ENCODE measurements at places on chromosomes 6 and 20. TPM values are rescaled to one million over a fixed set of nuclear protein-coding genes. Genes with fewer than 3 reads are reported as not detected.

ASIP gene
- total RNA-seq = not detected

LRRN4 gene
- total RNA-seq = not detected

GRCh38 chr6:42131531-42131930, 10.9 kb downstream of the C6orf132 start:
- no peak for DNase-seq

DNA sequence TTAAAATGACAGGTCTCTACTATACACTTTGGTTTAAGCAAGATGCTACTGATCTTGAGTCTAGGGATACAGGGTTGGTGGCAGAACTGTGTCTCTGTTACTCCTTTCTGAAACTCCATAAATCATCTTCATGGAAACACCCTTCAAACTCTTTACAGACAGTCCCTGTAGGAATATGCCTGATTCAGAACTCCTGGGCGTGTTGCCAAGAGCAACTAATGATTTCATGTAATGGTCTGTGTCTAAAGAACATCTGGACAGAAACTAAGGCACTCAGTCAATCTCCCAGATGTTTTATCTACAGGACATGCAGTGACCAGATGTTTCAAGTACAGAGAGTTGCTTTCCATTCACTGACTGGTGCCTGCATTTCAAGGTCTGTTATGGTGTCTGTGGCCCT, 464.4 kb upstream of the CHD6 start:
- no peak for DNase-seq

GRCh38 chr20:5511930-5512329, 195.2 kb upstream of the PROKR2 start:
- DNase-seq = no peak

GRCh38 chr6:88246654-88247053, 80.5 kb upstream of the CNR1 start:
- no peak for DNase-seq

- no peak for DNase-seq
Measured at GRCh38 chr20:48624315-48625020, 203.3 kb downstream of the PREX1 start.

- no peak for DNase-seq
Measured at GRCh38 chr20:1825507-1825906, 69.7 kb upstream of the SIRPA start.

DNA sequence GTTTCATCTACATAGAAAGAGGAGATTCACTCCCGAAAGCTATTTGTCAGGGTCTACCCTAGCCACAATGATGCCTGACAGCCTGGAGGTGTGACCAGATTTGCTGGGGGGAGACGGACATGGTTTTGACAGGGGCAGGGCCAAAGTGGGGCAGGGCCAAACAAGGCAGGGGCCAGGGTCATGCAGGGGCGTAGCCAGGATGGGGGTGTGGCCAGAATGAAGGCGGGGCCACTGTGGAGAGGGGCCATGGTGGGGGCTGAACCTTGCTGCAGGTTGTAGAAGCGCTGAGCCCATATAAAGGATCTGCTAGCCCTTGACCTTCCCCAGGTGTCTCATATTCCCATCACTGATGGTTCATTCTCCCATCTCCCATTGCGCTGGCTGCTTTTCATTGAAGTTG, 184.1 kb upstream of the SULF2 start:
- DNase-seq = no peak
